Progenitor cell of endocrine pancreas (in vitro differentiated cells): ENCODE measurements at places on chromosomes 2 and 18. TPM values are rescaled to one million over a fixed set of nuclear protein-coding genes. Genes with fewer than 3 reads are reported as not detected.

SPDYA gene
- 1.6 and 2.0 TPM in 2 replicates for total RNA-seq

GALNT3 gene
- total RNA-seq: 18.4 and 20.2 TPM in 2 replicates

GRCh38 chr2:128215897-128216642 is 102.6 kb downstream of the HS6ST1 start:
- no peak for DNase-seq
- no peak overlapping the region for H3K4me3 ChIP-seq
- H3K27ac ChIP-seq: no peak overlapping the region
- no peaks in the 10 kb centered on the region for H3K4me1 ChIP-seq
- no peaks in the 10 kb centered on the region for H3K27me3 ChIP-seq

SAG gene
- total RNA-seq: not detected in 2 replicates
